ENCODE measurements at places on chromosomes 2 and 18.
A peak's percentile ranks its signal among the peaks of the same experiment; 100 is the strongest.

- no peak for DNase-seq
Measured at GRCh38 chr18:1014951-1015624, 110.4 kb downstream of the ADCYAP1 start.

DNA sequence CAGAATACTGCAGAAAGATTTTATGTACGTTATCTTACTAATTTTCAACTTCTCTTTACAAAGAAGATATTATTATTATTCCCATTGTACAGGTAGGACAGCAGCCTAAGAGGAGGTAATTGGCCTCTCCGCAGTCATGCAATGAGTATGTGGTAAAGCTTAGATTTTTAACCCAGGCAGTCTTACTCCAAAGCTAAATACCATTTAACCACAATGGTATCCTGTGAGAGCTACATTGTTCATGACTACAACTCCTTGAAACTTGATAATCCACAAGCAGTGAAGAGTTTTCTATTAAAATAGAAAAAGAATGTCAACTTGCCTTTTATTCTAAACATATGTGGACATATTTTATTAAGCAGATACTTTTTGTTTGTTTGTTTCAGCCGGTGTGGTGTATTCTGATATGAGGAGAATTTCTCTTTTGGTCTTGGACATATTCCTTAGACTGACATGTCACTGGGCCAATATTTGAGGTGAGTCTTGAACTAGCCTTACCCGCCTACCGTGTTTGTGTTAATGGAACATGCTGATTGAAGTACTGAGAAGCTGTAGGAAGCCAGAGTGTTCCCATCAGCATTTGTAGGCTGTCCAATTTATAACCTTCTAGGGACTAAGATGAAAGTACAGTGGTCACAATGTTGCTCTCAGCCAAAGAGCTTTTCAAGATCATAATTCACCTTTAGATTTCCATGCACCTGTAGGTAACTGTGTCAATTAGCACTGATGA is 293.9 kb upstream of the DCC start:
- no peak for DNase-seq

GRCh38 chr2:205803500-205803899 is 121.2 kb downstream of the NRP2 start:
- no peak for DNase-seq

- DNase-seq = no peak
Measured at GRCh38 chr18:24063121-24063731, 48.7 kb downstream of the TTC39C start.

- no peak for DNase-seq
Measured at GRCh38 chr18:33951031-33951430, 273.7 kb downstream of the NOL4 start.

DNA sequence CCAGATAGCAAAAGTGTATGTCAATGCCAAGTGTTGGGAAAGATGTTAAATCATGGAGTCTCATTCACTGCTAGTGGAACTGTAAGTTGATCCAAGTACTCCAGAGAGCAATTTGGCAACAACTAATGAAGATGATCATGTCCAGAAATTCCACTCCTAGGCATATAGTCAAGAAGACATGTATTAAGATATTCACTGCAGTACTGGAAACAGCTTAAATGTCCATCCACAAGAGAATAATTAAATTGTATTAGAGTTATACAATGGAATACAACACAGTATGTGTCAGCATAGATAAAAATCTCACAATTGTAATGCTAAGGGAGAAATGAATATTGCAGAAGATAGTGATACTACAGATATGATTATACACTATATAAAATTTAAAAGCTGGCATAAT is 15.2 kb upstream of the LBH start:
- DNase-seq = no peak

DNA sequence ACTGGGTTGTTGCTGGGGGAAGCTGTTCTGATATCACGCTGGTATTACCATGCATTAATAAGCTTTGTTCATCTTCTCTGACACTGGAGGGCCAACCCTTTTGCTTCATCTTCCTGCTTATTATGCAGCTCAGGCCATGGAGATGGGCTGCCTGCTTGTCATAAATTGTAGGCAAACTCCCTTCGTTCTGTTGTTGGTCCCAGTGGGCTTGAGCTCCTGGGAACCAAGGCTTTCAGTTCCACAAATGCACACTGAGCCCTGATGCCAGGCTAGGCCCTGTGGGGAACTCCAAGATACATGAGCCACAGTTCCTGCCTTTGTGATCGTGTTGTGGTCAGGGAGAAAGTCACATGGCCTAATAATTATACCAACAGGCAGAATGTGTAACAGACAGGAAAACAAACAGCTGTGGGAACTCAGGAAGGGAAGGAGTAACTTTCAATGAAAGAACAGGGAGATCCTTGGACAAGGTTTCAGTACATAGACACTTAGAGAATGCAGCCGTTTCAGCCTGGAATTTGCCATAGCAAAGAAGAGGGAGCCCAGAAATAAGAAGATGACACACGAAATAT is 49.0 kb upstream of the BCL2L11 start:
- DNase-seq = peak; percentile 35

GRCh38 chr18:13541621-13542519 is 184.5 kb downstream of the FAM210A start:
- DNase-seq = no peak

GRCh38 chr2:15939854-15940660 is at the start of gene MYCN:
Gene MYCN, plus strand, starts transcription at chr2:15940550. Its CDS starts 1,515 bp downstream, at chr2:15942065.
- no peak for DNase-seq

GRCh38 chr18:9638886-9639285 is 24.5 kb upstream of the PPP4R1 start:
- no peak for DNase-seq

DNA sequence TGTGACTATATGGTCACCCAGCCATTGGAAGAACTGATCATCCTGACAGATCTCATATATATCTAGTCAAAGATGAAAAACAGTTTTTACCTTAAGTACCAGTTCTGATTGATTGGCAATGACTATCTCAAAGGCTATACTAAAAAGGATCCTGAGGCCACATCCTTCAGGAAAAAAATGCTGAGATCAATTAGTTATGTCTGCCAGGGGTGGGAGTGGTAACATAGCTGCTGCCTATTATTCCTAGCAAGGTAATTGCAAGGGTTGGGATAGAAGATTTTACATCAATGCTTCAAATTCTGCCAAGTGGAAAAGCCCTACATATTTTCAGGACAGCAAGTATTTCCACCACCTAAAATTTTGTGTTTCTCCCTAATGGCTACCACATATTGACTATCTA is 114.7 kb downstream of the C1D start:
- DNase-seq = no peak

- no peak for DNase-seq
Measured at GRCh38 chr2:173612354-173612753, 257.7 kb downstream of the CDCA7 start.

DNA sequence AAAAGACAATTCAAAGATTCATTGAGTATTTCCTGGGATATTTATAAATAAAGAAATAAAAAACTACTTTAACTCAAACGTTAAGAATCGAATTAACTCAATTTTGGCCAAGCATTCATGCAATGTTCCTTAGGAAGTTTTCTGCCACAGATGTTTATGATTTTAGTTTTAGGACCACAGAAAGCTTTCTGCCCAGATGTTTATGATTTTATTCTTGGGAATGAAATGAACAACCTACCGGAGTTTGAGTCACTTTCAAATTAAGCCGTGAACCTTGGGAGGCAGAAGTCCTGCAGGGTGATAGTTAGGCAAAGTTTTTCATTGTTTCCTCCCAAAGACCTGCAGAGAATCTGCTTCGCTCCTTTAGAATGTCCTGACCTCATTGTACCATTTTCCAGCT is 34.7 kb upstream of the MBP start:
- no peak for DNase-seq

- DNase-seq = no peak
Measured at GRCh38 chr2:128489526-128490273, 171.0 kb upstream of the HS6ST1 start.

- DNase-seq = no peak
Measured at GRCh38 chr2:233023761-233024410, 8.6 kb upstream of the NEU2 start.

- no peak for DNase-seq
Measured at GRCh38 chr2:10559634-10560224, 111.6 kb upstream of the ODC1 start.

DNA sequence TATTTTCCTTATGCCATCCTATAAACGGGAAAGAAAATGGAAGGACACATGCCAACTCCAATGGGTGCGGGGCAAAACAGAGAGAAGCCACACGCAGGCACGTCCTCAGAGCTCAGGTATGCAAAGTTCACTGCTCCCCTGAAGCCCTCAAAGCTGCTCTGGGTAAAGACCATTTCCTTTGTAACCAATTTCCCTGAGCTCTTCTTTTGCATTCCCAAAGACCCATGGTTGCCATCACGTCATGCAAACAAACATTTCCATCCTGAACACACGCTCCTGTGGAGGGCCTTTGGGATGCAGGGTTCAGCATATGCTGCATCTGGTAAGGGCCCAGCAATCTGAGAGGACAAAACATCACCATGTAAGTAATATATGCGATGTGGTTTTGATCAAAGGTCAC is 69.4 kb downstream of the EMILIN2 start:
- DNase-seq = no peak

DNA sequence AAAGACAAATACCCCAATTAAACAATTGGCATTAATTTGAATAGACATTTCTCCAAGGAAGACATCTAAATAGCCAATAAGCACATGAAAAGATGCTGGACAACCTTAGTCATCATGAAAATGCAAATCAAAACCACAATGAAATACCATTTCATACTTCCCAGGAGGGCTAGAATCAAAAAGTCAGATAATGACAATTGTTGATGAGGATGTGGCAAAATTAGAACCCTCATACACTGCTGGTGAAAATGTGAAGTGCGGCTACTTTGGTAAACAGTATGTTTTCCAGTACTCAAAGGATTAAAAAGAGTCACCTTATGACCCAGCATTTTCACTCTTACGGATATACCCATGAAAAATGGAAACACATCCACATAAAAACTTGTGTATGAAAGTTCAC is 91.6 kb downstream of the FIGN start:
- DNase-seq = no peak

- no peak for DNase-seq
Measured at GRCh38 chr2:229429589-229429988, 158.5 kb upstream of the PID1 start.

GRCh38 chr2:43438858-43439655 is 156.8 kb downstream of the THADA start:
- no peak for DNase-seq

DNA sequence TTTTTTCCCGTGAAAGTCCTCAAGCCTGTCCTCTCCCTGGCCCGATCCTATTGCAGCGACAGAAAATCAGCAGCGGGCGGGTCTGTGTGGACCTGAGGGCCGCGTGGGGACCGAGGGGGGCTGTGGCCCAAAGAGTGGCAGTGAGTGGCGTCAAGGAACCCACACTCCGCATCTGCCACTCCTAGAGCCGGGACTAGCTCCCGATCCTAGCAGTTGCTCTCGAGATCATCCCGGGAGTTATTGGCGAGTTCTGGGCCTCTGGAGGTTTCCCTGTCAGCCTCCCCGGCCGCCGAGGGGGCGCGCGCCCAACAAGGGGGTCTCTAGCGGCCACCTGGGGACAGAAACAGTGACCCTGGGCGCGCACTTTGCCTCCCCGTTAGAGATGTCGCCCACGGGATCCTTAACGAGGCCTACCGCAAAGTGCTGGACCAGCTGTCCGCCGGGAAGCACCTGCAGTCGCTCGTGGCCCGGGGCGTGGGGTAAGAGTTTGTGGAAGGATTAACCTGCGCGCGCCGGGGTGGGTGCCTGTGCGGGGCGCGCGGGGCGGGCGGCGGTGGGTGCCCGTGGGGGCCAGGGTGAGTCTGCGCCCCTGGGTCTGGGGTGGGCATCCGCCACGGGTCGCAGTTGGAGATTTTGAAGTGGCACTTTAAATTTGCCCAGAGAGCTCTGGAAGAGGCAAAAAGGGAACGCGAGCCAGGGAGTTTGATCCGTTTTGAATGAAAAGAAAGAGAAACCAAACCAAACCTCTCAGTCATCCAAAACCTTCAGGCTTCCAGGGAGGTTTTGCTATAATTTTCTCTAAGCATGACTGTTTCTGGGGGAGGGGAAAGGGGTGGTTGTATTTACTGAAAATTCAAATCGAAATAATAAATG is 3.5 kb downstream of the ADCYAP1 start:
- no peak for DNase-seq

- DNase-seq = no peak
Measured at GRCh38 chr2:124970030-124970429, 944.9 kb downstream of the CNTNAP5 start.

DNA sequence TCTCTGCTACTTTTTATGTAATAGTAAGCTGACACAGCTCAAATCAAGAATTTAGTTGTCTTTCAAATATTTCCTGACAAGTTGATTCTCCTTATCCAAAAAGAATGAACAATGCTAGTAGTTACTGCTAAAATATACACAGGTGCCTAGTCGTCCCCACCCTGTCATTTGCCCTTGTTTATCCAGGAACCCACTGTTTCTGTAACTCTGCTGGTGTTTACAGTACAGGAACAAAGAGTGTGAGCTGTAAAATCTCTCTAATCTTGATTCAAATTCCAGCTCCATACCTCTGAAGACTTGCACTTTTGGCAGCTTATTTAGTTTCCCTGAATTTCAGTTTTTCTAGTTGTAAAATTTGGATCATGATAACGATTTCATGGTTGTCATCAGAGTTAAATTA is 21.1 kb upstream of the SCYGR2 start:
- no peak for DNase-seq

GRCh38 chr2:183034806-183035205 is 3.5 kb downstream of the NCKAP1 start:
- no peak for DNase-seq

DNA sequence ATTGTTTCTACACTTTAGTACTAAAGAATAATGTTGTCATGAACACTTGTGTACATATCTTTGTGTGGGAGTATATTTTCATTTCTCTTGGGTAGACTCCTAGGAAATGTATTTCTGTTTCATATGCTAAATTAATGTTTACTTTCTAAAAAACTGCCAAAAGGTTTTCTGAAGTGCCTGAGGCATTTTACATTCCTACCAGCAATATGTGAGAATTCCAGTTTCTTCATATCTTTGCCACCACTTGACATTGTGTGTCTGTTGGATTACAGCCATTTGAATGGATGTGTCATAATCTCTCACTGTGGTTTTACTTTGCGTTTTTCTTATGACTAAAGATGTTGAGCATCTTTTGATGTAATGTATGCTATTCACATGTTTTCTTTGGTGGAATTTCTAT is 428.2 kb upstream of the KCNH7 start:
- no peak for DNase-seq

DNA sequence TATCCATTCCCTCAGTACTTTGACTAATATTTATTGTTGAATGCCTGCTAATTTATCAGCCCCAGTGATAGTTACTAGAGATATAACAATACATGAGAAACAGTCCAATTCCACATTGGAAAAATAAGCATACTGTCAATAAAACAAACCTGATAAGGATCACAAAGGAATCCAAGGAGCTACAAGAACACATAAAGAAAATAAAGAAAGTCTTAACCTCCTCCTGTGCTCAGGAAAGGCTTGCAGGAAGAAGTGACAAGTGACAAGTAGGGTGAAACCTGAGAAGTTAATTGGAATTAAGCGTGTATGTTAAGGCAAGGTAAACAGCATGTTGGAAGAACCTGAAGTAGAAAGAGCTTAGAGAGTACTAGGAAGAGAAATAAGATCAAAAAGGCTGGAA is 20.3 kb upstream of the ASNSD1 start:
- no peak for DNase-seq
